ENCODE measurements at places on chromosomes 16 and 17.

- peak; percentile 22 for DNase-seq
Measured at GRCh38 chr16:79282806-79283205, 317.7 kb downstream of the MAF start.

DNA sequence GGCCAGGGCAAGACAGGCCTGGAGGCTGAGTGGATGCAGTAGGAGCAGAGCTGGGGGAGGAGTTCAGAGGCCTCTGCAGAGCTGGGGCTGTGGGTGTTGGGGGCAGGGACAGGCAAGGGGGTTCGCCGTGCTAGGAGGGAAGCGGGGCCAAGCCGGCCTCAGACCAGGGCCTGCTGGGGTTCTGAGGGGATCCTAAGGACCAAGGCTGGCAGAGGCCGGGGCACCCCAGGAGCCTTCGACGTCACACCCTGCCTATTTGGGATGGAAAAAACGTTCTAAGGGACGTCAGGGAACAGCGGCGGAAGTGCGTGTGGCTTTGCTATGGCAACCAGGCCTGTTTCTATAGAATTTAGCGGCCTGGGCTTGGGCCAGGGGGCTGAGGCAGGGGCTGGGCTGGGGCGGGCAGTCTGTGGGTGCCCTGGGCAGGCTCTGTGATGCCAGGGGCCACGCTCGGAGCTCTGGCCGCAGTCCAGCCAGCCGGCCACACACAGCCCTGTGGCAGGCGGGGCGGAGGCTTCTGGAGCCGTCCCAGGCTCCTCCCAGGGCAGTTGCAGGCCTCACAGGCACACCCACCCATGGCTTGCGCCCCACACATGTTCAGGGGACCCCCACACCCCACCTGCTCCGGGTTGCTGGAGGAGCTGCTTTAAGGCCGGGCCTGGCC lies 3.7 kb downstream of the TRAF7 start:
- DNase-seq = no peak

DNA sequence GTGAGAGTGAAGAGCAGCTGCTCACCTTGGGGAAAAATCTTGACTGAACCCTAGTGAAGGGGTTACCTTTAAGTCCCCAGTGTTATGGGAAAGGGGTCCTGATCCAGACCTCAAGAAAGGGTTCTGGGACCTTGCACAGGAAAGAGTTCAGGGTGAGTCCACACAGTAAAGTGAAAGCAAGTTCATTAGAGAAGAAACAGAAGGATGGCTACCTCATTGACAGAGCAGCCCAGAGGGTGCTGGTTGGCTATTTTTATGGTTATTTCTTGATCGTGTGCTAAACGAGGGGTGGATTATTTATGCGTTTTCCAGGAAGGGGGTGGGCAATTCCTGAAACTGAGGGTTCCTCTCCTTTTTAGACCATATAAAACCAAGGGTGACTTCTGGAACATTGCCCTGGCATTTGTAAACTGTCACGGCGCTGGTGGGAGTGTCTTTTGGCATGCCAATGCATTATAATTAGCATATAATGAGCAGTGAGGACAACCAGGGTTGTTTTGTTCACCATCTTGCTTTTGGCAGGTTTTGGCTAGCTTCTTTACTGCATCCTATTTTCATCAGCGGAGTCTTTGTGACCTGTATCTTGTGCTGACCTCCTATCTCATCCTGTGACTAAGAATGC lies 58.4 kb downstream of the SMPD3 start:
- no peak for DNase-seq

DNA sequence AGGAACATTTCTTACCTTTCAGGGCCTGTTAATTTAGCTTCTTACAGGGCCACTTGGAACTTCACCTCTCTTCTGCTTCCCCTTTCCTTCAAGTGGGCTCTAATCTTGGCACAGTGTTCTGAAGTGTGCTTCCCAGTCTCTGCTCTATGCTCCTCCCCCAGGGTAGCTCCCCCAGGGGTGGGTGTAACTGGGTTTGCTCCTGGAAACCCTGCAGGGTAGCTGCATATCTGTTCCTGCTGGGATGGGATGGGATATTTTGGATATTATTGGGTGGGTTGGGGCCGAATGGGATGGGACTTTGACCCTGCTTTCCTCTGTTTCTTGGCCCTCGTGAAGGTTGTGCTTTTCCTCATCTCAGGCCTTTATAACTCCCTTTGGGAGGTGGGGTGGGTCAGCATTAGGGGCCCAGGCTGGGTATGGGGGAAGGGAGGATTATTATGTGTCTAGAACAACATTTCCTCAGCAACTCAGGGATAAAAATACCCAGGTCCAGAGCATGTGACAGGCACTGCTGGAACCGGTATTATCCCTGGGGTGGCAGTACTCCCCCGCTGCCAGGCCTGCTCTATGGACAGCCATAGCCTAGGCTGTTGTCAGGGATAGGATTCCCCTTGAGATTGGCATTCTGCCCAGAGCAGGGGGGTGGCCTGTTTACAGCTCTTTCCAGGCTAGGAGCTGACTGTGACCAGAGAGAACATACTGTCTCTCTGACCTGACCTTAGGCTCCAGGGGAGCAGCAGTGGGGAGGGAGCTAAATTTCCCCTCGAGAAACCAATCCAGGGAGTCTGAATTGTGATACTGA lies 5.0 kb downstream of the NFE2L1 start:
- no peak for DNase-seq

DNA sequence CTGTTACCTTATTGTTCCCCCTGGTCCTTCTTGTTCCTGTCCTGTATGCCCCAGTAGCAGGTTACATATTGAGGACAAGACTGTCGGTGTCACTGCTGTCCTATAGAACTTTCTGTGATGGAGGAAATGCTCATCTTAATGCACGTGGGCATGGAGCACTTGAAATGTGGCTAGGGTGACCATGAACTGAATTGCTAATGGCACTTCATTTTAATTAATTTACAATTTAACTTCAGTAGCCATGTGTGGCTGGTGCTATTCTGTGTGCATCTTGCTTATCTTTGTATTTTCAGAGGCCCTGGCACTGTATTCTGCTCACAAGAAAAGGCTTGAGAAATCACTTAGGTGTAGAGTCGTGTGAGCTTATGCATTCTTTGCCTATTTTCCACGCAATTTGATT lies 125.2 kb downstream of the MSI2 start:
- DNase-seq = no peak

GRCh38 chr17:49969134-49969759 lies at the start of gene DLX4:
DLX4 (plus strand) TSS chr17:49969190; CDS start chr17:49969469, 279 bp downstream.
- no peak for DNase-seq

GRCh38 chr17:66531851-66532295 lies 229.5 kb downstream of the PRKCA start:
- no peak for DNase-seq

DNA sequence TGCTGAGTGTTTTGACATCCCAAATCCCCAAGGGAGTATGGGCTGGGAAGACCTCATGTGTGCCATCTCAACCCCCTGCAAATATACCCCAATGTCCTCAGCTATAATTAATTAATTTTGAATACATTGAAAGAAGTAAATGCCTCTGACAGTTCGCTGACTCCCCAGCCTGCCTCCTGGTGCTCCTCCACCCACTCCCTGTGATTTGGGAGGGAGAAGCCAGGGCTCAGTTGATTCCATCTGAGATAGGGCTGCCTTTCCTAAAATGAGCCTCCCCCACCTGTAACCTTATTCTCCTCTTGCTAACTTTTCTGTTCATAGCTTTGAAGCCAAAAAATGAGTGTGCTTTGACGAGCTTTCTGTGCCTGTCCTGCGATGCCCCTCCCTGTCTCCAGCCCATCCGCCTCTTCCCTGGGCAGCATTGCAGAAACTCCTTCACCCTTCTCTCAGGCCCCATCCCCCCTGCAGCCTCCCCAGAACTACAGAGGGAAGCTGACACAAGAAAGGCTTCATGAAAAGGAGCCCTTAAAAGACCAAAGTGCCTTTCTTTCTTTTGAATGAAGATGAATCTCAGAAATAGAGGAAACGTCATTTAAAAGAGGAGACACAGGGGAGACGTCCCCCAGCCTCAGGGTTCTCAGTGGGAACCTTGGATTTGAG lies 70.3 kb downstream of the HLF start:
- DNase-seq = no peak

- DNase-seq = no peak
Measured at GRCh38 chr16:86442703-86443102, 67.6 kb upstream of the FOXF1 start.

DNA sequence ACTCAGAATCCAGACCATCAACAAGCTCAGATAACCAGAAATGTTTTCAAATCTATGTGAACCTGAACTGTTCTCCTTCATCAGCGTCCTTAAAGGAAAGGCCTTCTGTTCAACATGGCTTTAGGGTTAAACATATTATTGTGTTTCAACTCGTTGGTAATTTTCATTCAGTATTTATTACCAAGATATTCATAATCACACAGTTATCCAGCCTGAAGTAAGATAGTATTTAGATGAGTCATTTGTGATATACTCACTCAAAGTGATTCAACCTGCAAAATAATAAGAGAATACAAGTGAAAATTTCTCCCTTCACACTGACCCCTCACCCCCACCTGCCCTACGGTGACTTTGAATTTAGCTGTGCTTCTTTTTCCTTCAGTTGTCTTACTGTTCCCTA lies 3.0 kb downstream of the CYLD start:
- DNase-seq = peak; percentile 42

DNA sequence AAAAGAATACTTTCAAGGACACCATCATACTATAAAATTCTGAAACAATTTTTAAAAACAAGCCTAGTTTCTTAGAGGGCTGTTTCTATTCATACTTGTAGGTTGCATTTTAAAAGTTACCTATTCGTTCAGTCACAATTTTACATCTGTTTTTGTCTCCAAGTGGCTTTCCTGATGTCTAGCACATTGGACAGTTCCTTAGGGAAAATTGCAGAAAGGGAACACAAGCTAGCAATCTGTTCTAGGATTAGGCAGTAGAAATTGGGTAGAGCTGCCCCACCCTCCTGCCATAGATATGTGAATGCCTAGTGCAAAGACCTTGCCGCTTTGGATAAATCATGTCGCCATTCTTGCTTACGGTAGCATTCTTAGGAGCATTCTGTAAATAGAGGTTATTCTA lies 358.9 kb downstream of the RBFOX1 start:
- DNase-seq = no peak

- peak; percentile 66 for DNase-seq
Measured at GRCh38 chr17:7393613-7394451, 493 bp downstream of the PLSCR3 start.

DNA sequence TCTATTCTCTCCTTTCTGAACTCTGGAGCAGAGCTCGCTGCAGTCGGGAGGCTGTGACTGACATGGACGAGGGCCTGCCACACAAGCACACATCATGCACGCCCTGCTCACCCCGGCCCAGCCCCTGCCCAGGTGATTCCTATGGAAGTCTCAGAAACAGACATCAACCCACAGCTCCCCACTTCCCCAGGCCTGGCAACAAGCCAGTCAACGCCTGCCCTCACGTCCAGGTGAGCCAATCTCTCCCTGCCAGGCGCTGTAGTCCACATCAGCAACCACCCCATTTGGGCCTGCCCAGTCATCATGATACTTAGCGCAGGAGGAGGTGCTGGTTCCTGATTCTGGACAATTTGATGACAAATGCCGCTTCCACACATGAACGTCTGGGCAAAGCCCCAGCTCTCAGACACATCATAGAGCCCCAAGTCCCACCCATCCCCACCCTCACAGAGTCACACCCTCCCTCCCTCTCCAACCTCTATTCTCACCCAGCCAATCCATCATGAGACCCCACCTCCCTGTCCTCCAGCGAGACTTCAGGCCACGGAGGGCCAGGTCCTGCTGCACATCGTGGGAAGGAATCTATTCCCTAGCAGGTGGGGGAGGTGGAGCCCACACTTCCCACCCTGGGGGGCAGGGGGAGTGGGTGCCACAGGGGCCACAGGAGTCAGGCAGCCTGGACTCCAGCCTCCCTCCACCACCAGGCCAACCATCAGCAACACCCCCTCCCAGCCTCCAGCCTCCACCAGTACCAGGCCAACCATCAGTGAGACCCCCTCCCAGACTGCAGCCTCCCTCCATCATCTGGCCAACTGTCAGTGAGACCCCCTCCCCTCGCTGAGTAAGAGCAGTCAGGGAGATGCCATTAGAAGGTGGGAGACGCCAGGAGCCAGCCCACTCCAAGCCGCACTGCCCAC lies 33.7 kb upstream of the GSG1L start:
- DNase-seq = no peak

Measured in CD4-positive, alpha-beta T cell treated with Interleukin-4 for 4 hours (primary cell).